ENCODE measurements at places on chromosomes 1 and 21.

DNA sequence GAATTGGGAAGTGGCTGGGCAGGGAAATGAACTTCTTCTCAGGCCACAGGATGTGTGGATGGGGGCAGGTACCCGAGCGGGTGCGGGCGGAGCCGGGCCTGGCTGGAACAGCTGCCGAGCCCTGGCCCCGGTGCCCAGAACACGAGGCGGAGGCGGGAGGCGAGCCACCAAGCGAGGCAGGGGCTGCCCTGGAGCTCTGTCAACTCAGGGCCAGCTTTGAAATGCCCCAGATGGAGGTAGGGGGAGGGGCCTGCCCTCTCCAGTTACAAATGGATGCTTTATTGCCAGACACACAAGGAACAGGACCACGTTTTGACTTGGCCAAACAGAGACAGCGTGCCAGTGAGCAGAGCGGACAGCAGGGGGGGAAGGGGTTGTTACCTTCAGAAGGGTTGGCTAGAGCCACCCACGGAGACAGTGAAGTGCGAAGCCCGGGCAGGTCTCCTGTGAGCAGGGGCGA, 240.4 kb downstream of the SDCCAG8 start:
- DNase-seq: no peak

- DNase-seq: peak; percentile 88
Measured at GRCh38 chr1:153506831-153507413, 28.9 kb downstream of the S100A6 start.

GRCh38 chr1:148334339-148335130, 148.6 kb downstream of the PPIAL4G start:
- DNase-seq: peak; percentile 88

DNA sequence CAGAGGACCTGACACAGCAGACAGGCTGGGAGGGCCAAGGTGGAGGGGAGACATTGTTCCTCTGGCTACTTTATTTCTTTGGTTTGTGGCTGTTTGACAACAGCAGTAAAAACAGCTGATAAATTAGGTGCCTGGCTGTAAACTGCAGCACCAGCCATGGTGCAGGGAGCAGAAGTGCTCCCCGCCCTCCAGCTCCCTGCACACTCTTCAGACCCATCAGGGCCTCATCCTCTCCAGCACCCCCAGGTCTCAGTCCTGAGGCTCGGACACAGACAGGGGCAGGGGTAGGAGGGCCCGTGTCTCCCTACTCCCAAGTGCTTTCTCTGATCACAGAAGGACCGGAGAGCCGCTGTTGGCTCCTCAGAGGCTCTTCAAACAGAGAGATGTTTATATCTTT, 17.7 kb upstream of the LRRN2 start:
- DNase-seq: no peak

- no peak for DNase-seq
Measured at GRCh38 chr1:31782421-31783410, 18.6 kb upstream of the ADGRB2 start.

- peak; percentile 42 for DNase-seq
Measured at GRCh38 chr1:27102707-27103468, 52.0 kb downstream of the SLC9A1 start.

DNA sequence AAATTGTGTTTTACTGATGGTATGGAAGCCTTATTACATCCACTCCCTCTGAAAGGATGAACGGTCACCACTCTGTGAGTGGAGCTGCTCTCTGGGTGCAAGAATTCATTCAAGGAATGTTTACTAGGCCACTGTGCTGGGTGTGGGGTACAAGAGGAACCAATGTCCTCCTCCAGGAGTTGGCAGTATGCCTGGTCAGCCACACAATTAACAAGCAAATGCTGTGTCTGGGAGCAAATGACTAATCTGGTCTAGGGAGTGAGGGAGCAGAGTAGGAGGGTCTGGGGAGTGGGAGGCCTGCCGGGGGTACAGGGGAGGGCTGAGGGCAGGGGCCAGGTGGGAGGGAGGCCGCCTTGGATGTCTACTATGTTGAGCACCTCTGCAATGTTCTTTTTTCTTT, 27.2 kb upstream of the TDRD10 start:
- peak; percentile 78 for DNase-seq

DNA sequence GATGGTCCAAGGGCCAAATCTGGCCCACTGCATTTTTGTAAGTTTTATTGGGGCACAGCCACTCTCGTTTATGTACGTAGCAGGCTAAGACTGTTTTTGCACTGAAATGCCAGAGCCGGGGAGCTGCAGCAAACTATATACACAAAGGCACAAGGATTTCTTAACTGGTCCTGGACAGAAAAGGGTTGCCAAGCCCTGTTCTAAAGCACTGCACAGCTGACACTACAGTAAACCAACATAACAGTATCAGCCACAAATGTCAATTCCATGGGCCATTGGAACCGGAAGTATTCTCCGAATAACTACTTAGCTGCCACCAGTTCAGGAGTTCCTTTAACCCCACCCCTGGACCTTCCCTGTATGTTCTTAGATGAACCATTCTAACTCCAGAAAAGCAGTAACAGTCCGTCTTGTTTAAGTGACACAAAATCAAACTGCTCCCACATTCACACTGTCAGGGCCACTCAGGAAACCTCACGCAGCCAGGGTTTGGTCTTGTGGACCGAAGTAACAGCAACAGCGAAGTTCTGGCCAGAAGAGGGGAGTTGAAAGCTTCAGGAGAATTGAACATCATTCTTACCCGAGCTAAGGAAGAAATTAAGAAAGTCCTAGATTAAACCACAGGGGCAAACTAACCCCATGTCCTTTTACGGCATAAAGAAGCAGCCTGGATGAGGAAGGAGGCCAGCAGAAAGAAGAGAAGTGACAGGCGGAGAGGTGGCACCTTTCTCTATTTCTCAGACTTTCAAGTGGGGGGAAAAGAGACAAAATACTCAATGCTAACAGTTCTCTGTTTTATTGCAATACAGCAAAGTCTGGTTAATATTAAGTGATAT, 49.2 kb downstream of the COQ8A start:
- no peak for DNase-seq

DNA sequence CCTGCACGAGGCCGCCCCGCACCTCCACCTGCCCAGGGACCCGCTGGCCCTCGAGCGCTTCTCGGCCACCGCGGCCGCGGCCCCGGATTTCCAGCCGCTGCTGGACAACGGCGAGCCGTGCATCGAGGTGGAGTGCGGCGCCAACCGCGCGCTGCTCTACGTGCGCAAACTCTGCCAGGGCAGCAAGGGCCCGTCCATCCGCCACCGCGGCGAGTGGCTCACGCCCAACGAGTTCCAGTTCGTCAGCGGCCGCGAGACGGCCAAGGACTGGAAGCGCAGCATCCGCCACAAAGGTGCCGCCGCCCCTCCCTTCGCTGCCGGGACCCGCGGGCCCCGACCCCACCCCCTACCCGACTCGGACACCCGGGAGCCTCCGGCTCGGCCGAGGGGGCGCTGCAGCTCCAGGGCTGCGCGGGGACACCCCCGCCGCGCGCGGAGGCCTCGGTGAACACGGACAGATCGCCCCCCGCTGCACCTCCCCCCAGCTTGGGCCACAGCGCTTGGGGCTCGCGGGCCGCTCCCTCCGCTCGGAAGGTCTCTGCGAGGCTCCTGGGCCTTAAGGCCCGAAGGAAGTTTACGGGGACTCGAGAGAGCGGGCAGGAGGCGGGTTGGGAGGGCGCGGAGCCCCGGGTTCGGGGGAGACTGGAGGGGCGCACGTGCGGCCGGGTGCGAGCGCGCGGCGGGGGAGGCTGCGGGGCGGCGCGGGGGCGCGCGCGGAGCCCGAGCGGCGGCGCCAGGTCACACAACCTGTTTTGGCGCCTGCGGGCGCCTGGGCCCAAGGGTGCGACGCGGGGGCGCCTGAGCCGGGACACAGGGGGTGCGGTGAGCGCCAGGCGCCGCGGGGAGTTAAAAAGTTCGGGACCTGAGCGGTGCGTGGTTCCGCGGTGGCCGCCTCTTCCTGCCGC, 1.2 kb downstream of the SAMD11 start:
- peak; percentile 53 for DNase-seq

DNA sequence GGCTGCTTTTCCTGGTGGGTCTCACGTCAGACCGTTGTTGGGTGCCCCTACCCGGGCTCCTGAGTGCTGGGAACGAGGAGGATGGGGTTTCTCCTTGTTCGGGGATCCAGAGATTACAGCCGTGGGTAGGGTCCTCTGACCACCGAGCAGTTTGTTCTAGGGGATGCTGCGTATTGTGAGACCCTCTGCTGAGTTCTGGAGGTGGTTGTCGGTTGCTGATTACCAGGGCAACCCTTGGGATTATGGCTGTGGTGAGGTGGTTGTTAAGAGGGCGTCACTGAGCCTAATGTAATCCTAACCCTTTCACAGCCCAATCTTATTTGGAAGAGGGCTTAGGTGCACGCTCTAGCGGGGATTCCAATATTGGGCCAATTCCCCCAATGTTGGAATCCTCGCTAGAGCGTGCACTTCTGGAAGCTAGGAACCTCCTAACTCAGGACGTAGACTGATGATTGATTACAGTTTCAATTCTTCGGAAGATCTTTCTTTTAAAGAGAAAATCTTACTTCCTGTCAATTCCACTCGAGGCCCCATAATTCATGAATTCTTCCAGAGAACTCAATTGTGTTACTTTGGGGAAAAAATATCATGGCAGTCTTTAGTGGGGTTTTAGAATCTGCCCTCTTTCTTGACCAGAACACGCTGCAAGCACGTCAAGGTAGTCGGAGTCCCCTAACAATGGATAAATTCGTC, 483 bp downstream of the TCEANC2 start:
- peak; percentile 23 for DNase-seq

Measured in iris pigment epithelial cell (primary cell).